Frontal cortex (tissue), 4 donors: ENCODE measurements at places on chromosomes 16 and 17.

GRCh38 chr17:2084766-2085647 lies 30.1 kb downstream of the HIC1 start:
- no peak for DNase-seq

- peak; percentile 41 for DNase-seq
Observed at GRCh38 chr16:31696968-31697743, 169.5 kb downstream of the AHSP start.

- no peak for DNase-seq
Observed at GRCh38 chr16:11901091-11901490, 14.7 kb downstream of the GSPT1 start.

- no peak for DNase-seq
Observed at GRCh38 chr16:35506018-35506897, 2046.8 kb downstream of the TP53TG3F start.

DNA sequence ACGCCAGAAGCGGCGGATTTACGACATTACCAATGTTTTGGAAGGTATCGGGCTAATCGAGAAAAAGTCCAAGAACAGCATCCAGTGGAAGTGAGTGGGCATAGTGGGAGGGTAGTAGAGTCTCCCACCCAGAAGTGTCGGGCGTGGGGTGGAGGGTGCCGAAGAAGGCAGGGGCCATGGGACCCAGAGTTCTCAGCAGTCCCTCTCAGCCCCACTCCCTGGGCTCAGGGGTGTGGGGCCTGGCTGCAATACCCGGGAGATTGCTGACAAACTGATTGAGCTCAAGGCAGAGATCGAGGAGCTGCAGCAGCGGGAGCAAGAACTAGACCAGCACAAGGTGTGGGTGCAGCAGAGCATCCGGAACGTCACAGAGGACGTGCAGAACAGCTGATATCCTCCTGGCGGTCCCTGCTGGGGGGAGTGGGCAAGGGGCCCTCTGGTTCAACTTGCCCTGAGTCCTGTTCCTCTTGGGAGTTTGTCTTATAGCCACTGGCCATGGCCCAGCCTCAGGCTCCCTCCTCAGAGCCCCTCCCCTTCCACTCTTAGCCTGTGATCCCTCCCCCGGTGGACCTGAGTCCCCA lies 916 bp downstream of the E2F4 start:
- DNase-seq, result no peak

DNA sequence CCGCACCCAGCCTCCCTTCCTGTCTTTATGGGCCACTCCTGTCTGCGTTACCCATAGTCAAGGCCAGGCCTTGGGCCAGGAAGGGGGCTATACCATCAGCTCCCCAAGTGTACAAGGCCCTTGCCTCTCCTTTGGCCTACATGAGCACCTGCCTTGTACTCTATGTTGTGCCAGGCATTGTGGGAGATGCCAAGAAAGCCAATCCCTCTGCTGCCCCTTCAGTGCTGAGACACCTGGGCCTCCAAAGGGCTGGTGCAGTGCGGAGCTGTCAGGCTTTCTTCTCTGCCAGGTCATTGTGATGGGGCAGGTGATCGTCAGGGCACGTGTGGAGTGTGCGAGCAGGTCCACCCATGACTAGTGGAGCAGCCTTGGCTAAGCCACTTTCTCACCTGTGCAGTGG lies 59.9 kb downstream of the MPRIP start:
- no peak for DNase-seq

DNA sequence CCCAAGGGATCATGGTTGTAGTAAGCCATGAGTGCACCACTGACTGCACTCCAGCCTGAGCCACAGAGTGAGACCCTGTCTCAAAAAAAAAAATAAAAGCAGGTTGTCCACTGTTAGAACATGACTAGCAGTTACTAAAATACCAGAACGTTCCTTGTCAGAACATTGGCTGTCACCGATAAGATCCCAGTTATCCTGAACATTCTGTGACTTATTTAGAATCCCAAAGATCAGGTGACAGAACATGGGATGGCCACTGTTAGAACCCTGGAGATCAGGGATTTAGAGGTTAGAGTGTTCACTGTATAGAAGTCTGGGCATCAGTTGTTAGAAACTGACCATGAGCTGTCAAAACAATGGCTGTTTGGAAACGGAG lies 8.6 kb downstream of the CES4A start:
- DNase-seq, result no peak

GRCh38 chr17:67679225-67679624 lies 38.5 kb upstream of the NOL11 start:
- no peak for DNase-seq

DNA sequence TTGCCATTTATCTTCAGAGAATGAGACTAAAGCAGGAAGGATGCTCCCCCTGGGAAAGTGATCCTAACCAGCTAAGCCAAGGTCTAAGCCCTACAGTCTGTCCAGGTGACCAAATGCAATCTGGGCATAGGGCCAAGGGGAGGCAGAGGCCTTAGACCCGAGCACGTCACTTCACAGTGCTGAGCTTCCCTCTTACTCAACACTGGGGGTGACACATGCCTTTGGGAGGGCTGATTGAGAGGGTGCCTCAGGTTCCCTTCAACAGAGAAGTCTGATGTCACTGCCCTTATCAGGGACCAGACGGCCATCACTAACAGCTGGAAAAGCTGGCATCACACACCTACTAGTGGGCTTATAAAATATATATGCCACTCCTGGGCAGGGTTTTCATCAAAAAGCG lies 4.0 kb downstream of the CIAO2B start:
- no peak for DNase-seq

GRCh38 chr17:82603981-82604448 lies 44.2 kb downstream of the WDR45B start:
- peak; percentile 74 for DNase-seq

GRCh38 chr17:5511401-5512225 lies 25.2 kb downstream of the MIS12 start:
- no peak for DNase-seq

- DNase-seq, result no peak
Observed at GRCh38 chr16:21946889-21947635, 6.1 kb upstream of the UQCRC2 start.

- no peak for DNase-seq
Observed at GRCh38 chr16:71672803-71673581, 47.0 kb downstream of the MARVELD3 start.
